Pulmonary artery endothelial cell (primary cell): ENCODE measurements at places on chromosomes 5 and 9. TPM values are rescaled to one million over a fixed set of nuclear protein-coding genes. Genes with fewer than 3 reads are reported as not detected.

Gene ADRB2
- total RNA-seq, result 3.1 and 3.5 TPM in 2 replicates

Gene KCNV2
- total RNA-seq, result not detected in 2 replicates

Gene DIRAS2
- not detected in 2 replicates for total RNA-seq

Gene SLC46A2
- total RNA-seq, result not detected in 2 replicates

Gene LMX1B
- total RNA-seq, result not detected in 2 replicates

Gene TUSC1
- total RNA-seq, result 10.2 and 11.7 TPM in 2 replicates

Gene PKN3
- 20.6 and 22.1 TPM in 2 replicates for total RNA-seq

Gene SV2C
- not detected in 2 replicates for total RNA-seq

Gene FSTL4
- total RNA-seq, result not detected in 2 replicates

Gene EPB41L4B
- total RNA-seq, result 0.42 and 0.92 TPM in 2 replicates

Gene BAAT
- total RNA-seq, result under 0.01 TPM in 1 of 2 replicates, not detected in the other

Gene NEUROG1
- not detected in 2 replicates for total RNA-seq

Gene SREK1
- total RNA-seq, result 57.9 and 82.9 TPM in 2 replicates

Gene P4HA2
- 68.0 and 88.6 TPM in 2 replicates for total RNA-seq

Gene LCN1
- total RNA-seq, result not detected in 2 replicates

Gene ATP10B
- not detected in 2 replicates for total RNA-seq

Gene IFNA2
- not detected in 2 replicates for total RNA-seq

Gene TLX3
- not detected in 2 replicates for total RNA-seq

Gene NR6A1
- 0.20 and 0.39 TPM in 2 replicates for total RNA-seq

Gene FOXD4L4
- 0.20 and 0.25 TPM in 2 replicates for total RNA-seq

Gene CTNNAL1
- 117 and 140 TPM in 2 replicates for total RNA-seq

Gene TTC16
- total RNA-seq, result not detected in 2 replicates
